ENCODE measurements at places on chromosomes 3 and 15.
A peak's percentile ranks its signal among the peaks of the same experiment; 100 is the strongest.

DNA sequence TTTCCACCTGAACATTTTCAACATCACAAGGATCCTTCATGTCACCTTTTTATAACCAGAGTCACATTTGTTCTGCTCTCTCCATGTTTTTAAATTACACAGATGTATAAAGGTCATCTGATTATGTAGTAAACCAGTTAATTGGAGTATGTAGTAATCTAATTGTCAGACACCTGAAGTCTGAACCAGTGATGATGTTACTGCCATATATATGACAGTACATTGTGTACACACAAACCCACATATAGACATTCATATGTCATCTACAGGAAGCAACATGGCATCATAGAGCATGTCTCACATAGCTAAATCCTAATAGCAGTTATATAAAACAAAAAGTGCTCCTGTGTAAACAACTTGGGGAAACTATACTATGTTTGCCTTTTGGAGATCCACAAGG lies 95.9 kb upstream of the PRR23C start:
- no peak for DNase-seq

DNA sequence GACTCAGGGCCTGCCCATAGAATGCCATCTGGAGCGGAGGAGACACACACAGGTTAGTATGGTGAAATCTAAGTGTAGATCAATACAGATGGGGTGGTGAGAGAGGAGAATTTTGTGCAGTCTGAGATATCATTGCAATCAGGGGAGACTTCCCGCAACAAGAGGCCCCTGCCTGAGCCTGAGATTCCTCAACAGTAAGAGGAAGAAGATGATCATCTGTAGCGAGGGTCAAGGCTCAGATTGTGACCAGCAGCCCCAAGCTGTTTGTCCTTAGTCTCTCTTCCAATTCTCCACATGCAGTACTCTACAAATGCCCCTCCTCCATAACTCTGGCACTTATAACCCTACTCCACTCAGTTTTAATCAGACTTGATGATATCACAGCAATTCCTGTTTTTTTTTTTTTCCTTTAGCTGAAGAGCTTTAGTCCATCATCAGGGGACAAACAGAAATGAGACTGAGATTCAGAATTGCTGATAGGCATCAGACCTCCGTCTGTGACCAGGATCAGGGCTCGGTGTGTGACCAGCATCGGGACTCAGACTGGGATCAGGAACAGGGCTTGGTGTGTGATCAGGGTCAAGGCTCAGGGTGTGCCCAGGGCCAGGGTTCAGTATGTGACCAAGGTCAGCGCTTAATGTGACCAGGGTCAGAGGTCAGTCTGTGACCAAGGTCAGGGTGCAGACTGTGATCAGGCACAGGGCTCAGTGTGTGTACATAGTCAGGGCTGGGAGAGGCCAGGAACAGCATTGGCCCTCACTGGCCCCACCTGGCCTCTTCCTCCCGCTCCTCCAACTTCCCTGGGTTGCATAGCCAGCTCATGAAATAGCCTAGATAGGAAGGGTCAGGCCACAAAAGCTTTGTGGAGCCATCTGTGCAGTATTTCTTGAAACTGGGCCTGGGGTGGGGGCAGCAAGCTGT lies 14.1 kb downstream of the LOXL1 start:
- DNase-seq, result no peak

GRCh38 chr3:129603991-129604749 lies 2.3 kb downstream of the PLXND1 start:
- peak; percentile 18 for DNase-seq

- DNase-seq, result no peak
Observed at GRCh38 chr3:106423321-106424225, 554.8 kb upstream of the CBLB start.

- DNase-seq, result no peak
Observed at GRCh38 chr3:117656391-117656790, 946.8 kb downstream of the TUSC7 start.

DNA sequence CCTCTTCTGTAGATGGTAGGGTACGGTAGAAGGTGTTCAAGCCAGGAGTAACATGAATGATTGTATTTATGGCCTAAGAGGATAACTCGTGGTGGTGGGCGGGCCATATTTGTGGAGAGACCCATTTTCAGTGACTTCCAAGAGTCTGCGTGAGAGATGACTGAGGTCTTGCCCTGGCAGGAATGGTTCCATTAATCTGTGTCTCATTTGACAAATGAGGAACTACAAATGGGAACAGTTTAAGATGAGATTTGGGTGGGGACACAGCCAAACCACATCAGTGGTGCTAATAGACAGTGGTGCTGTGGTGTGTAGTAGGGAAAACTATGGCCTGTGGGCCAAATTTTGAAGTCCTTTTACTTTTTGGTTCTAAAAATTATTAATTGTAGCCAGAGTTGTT lies 47.1 kb downstream of the FLNB start:
- no peak for DNase-seq

DNA sequence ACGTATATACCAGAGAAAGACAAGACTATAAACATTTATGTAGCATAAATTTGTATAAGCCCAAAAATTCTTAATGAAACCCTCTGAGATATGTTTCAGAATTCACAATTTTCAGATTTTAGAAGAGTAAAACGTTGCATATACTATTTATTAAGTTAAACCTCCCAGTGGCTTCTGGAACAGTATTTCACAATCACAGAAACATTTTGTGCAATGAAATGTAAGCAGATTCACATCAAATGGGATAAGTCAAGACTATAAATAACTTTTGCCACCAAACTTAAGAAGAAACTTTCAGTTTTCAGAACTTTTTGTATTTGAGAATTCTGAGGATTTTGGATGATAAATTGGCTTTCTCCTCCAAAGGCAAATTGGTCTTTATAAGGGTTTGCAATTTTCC lies 9.2 kb downstream of the SLTM start:
- DNase-seq, result no peak

DNA sequence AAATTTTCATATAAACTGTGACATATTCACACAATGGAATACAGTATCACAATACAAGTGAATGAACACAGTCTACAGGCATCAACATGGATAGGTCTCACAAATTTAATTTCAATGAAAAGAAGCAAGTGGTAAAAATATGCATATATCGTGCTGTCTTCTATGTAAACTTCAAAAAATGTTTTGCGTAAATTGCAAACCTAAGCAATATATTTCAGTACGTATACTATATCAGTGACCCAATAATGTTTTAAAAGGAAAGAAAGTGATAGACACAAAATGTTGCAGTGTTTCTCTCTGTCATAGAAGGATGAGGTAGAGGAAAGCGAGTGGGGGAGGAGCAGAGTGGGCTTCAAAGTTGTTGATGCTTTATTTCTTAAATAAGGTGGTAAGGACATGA lies 468.4 kb upstream of the CNTN3 start:
- no peak for DNase-seq

Measured in upper lobe of left lung (tissue), 6 donors.